ENCODE measurements at places on chromosomes 4 and X.

DNA sequence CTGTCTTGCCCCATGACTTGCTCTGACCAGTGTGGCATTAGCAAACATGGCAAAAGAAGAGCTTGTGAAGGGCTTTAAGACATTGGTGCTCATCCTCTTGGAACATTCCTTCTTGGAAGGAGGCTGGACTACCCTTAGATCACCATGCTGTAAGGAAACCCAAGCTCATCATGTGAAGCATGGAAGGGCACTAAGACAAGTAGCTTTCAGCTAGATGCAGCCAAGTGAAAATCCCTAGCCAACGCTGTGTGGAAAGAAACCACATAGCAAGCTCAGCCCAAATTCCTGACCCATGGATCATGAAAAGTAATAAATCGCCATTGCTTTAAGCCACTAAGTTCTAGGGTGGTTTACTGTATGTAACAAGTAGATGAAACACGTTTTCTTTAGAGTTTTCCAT is 12.4 kb upstream of the PACRGL start:
- DNase-seq, result peak; percentile 71

DNA sequence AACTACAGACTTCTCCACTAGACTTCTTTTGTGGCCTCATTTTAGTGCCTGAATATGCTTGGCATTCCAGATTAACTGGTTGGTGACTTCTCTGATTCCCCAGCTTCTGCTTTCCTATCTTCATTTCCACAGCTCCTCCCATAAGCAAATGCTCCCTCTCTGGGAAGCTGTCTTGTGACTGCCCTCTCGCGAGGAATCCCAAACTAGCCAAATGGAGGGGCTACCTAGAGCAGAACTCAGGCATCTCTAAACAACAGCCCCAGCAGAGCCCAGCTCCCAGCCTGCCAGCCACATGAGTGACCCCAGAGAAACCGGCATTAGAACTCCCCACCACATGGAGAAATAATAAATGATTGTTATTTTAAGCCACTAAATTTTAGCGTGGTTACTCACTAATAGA is 7.6 kb upstream of the VEGFD start:
- no peak for DNase-seq

DNA sequence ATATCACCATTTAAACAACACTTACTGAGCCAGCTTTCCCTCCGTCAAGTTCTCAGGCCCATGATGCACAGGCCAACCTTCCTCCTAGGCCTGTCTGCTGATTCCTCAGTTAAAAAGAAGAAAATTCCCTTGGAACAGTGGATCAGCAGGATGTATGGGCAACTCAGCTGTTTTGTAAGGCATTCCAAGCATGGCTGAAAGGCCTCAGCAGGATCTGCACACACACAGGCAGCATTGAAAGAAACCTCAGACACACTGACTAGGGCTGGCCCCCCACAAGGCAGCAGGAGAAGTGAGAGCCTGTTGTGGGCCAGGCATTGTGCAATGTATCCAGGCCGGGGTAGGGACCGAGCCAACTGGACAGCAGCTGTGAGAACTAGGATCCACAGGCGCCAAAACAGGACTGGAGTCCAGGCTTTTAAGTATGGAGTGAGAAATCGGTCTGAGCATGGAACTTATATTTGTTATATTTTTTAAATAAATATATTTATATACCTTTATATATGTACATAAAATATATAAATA is 171.4 kb downstream of the NWD2 start:
- no peak for DNase-seq

DNA sequence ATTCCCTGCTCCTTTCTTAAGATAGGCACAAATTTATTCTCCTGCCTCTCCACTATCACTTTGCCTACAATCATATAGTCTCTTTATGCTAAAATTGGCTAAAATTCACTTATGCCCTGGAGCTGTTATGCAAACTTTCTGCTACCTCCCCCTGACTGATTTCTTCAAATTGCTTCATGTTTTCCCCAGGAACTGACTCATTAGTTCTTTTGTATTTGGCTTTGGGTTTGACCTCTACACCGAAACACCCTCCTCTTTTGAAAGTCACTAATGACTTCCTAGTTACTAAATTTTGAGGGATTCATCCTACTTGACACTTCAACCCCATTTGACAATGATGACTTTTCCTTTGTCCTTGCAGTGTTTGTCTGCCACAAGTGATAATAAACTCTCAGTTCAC is 222.6 kb downstream of the NDST4 start:
- no peak for DNase-seq

DNA sequence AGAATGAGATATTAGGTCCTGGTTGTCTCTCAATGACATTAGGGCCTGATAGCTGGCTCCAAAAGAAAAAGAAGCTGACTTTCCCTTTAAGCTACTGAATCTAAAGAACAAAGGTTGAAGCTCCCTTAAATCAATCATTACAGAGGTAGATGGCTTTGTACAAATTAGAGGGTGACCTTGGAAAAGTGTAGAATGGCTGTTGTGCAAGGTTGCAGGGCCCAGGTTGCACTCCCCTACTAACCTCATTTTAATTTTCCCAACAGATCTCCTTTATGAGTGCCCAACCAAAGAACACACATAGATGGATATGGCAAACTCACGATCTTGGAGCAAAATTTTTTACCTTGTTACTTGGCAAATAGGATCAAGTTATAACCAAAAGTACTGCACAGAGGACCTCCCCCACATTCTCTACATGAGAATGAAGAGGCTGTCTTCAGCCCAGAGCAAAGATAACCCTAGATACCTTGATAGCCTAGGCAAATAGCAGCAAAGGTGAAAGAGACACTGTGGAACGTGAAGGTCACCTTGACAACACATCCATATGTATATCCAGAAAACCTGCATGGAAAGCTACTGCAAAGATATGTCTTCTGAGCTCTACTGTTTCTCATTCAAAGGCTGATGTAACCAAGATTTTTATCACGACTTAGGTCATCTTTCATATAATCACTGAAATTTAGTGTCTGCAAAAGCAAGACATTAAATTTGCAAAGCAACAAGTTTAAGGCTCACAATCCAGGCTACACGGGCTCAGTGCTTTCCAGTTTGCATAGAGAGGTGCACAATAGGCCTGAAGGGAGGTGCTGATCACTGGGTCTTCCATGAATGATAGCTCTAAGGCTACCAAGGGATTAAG is 23.0 kb downstream of the KLB start:
- DNase-seq, result no peak

GRCh38 chrX:87896057-87896456 is 378.5 kb downstream of the KLHL4 start:
- DNase-seq, result no peak

GRCh38 chr4:37365888-37366287 is 121.3 kb downstream of the NWD2 start:
- DNase-seq, result no peak

- no peak for DNase-seq
Observed at GRCh38 chr4:88246600-88246999, 37.8 kb downstream of the PPM1K start.

DNA sequence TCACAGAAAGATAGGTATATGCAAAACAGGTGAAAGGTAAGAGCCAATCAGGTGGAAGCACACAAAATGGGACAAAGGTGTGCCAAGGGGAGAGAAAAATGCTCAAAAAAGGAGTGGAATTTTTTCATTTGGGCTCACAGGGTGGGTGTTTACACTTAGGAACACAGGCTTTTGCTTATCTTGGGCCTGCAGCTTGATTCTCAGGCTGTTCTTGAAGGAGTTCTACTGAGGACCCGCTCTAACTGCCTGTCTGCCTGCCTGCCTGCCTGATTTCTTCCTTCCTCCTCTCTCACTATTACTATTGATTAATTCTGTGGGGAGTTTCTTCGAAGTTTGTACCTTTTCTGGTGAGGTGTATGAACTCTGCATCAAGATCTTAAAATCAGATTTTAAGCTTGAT is 120.3 kb upstream of the CTSO start:
- DNase-seq, result no peak

DNA sequence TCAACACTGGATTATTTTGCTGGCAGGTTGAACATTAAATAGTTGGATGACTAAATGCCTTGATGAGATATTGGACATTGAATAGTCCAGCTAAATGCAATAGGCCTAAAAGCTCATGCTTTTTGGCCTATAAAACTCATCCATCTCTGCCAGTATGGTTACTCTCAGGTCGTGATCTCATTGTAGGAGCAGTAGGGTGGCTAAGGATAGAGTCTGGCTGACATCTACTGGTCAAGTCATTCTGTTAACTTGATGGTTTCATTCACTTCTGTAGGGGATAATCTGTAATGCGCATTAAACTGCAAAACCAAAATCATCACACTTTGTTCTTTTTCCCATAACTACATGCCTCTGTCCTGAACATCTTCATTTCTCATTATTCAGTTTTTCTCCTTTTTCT is 227.0 kb downstream of the DKK2 start:
- peak; percentile 47 for DNase-seq

DNA sequence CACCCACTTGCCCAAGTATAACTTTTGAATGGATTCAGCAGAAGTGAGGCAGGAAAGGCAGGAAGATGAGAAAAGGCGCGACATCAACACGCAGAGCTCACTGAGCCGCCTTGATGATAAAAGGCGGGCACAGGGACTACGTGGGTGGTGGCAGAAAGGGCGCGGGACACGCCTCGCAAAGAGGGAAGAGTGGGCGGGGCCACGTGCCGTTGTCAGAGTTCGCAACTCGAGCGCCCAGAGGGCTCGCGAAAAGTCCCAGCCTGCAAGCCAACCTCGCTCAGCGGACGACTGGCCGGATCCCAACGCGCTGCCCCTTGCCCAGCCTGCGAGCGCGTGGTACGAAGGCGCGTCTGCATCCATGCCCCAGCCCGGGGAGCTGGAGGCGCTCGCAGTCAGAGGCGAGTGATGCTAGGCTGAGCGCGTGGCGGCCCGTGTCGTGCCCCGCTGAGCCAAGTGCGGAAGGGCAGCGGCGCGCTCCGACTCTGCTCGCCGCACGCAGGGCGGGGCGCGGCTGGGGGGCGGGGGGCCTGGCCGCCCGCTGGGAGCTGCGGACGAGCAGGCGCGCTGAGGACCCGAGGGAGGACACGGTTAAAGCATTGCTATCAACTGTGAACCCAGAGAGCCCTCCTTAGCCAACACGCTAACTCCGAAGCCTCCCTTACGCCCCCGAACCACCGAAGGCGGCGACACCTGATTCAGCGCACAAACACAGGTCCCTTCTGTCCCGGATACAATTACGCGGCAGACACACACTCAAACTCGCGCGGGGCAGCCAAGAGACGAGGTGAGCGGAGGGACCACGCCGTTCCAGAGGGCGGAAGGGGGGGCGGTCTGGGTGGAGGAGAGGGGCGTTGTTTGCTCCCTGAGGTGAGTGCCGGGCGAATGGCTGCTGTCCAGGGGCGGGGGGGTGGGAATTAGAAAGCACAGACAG is at the start of gene UGT8:
UGT8 (plus strand) TSS at position 617 of the 931 bp plus-strand sequence. CDS start 24,074 bp downstream, outside the sequence.
- DNase-seq, result peak; percentile 8

DNA sequence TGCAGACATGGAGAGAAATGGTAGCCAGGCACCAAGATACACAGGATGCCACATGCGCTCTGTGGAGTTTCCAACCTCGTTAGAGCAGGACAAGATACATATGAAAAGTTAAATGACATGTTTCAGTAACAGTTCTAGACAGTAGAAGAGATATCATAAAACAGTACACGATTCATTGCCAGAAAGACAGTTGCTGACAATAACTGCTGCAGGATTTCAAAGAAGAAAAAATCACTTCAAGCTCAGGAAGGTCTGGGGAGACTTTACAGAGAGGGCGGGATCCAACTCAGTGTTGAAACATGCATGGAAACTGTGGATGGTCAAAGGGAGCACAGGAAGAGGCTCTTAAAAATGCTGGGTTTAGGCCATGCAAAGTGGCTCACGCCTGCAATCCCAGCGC is 31.0 kb downstream of the DCTD start:
- no peak for DNase-seq

DNA sequence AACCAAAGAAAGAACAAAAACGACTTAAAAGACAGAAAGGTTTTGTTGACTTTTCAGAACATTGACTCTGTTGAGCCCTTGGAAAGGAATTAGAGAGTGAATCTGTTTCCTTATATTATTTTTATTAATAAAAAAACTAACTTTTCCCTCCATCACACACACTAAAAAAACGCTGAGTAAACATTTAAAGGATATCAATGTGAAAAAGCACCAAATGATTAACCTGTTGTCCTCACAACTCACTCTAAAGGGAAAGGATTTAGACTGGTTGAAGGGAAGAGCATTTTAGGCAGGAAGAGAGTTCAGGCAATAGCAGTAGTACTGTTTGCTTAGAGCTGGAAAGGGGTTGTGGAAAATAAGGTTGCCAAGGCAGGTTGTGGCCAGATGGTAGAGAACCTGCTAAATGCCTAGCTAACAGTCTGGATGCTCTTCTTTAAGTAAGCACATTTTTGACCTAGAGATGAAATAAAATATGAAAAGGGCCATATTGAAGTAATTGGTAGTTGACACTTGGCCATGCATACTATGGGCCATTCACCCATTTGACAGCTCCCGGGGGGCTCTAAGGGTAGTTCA is 98.0 kb upstream of the NDP start:
- DNase-seq, result no peak

DNA sequence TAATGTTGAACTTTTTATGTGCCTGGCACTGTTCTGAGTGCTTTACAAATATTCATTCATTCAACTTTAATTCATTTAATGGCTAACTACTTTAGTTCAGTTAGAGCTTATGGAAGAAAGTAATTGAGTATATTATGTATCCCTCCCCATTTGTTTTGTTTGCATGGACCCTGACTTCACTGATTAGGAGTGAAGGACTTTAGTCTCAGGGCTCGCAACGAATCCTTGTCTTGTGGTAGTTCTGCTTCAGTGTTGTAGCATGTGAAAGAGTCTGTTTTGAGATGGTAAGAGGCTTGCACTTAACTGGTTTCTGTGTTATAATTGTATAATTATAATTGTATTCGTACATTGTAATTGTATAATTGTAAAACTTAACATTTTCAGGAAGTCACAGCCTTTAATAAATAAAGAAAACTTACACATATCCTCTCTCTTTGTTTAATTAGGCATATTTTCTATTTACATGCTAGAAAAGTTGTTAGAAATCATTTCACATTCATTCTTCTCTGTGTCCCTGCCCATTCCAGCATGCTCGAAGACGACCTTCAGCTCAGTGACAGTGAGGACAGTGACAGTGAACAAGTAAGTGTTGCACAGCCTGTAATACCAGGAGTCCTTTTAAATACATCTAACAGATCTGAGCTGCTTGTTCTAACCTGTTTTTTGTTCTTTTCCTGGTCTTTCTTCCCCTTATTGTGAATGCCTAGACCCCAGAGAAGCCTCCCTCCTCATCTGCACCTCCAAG is 115.1 kb downstream of the KLHL8 start:
- DNase-seq, result no peak

DNA sequence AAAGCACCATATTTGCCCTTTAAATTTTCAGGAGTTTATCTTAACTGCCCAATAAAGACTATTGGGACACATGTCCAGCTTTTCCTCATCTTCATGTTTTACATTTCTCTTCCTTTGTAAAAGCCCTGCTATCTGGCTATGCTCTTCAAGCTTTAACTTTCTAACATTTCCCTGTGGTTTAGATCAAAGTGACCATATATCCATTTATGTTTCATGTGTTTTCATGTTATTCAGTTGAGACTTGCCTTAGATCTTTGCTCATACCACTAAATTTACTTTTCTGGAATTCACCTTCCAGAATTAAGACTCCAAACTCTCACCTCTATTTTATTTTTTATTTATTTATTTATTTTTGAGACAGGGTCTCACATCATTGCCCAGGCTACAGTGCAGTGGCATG is 78.5 kb downstream of the EFHC2 start:
- DNase-seq, result no peak
